ENCODE measurements at places on chromosomes 3 and 15.

GRCh38 chr3:44893097-44893496 lies 18.7 kb downstream of the TGM4 start:
- peak; percentile 10 for DNase-seq

DNA sequence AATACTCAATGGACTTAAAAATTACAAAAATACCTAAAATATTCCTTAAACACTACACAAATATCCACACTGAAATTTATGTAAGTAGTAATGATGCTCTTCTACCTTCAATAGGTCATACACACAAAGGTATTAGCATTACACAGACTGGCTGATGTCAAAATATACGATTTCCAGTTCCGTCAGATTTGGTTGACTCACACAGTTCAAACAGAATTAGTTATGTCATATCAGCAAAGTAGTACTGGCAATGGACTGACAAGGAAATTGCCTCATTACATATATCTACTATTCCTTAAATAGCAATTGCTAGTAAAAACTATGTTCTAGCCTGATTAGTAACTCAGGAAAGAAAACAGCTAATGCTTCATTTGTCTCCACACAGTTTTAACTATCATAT lies 70.8 kb downstream of the ADAM10 start:
- no peak for DNase-seq

- no peak for DNase-seq
These were observed 118.4 kb upstream of the SPRED1 start for GRCh38 chr15:38134252-38134651.

- DNase-seq: no peak
These were observed 27.6 kb downstream of the SUCNR1 start for GRCh38 chr3:151900884-151901643.

GRCh38 chr3:105938101-105938500 lies 69.3 kb upstream of the CBLB start:
- DNase-seq: peak; percentile 44

DNA sequence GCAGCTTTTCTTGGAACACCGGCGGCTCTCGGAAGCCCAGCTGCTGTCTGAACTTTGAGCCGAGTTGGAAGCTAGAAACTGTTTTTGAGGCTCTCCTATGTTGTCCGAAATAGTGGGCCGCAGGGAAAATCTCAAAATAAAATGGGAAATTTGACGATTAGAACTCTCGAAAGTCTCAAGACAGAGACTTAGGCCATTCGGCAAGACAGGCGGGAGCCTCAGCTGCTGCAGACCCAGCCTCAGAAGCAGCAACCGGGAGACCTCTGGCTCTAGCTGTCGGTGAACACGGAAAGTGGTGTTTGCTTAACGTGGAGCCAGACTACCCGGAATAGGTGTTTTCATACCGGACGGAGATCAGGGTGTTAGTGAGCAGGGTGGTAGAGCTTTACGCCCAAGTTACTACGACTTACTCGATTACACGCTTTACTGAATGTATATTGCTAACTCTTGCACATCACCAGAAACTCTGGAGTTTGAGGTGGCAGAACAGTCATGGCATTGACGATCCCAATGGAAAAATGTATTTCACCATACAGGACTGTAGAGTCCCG lies 357 bp upstream of the MAN2C1 start:
- no peak for DNase-seq

DNA sequence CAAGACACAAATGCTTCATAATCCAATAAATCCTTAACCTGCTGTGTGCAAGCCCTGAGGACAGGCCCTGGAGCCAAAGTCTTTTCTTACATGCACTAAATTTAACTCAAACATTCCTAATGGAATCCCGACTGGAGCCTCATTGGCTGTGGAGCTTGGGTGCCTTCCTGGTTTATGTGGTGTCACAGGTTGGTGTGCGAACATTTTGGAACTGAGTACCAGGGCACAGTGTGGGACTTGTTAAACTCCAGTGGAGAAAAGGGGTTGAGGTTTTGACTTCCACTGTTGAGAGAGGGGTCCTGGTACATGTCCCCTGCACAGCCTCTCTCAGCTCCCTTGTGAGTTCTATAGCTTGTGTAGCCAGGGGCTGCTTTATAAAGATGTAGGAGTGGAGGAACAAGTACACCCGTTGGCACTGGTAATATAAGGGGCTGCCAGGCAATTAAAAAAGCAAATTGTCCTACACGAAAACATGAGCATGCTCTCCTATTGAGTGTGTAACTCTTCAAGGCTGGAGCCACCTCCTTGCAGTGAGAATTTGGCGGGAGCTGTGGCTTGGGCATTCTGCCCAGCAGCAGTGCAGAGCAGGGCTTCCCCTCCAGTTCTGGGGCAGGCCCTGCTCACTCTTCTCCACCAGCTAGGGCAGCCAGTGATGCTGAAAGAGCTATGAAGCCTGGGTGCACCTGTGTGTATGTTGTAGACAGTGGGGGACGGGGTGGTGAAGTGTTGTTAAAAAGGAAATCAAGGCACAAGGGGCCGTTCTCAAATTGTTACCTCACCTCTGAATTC lies 218.1 kb downstream of the CLSTN2 start:
- no peak for DNase-seq

GRCh38 chr3:107085261-107085660 lies 292.0 kb upstream of the CCDC54 start:
- no peak for DNase-seq

- DNase-seq: no peak
These were observed 8.6 kb downstream of the ILDR1 start for GRCh38 chr3:122013448-122013925.

DNA sequence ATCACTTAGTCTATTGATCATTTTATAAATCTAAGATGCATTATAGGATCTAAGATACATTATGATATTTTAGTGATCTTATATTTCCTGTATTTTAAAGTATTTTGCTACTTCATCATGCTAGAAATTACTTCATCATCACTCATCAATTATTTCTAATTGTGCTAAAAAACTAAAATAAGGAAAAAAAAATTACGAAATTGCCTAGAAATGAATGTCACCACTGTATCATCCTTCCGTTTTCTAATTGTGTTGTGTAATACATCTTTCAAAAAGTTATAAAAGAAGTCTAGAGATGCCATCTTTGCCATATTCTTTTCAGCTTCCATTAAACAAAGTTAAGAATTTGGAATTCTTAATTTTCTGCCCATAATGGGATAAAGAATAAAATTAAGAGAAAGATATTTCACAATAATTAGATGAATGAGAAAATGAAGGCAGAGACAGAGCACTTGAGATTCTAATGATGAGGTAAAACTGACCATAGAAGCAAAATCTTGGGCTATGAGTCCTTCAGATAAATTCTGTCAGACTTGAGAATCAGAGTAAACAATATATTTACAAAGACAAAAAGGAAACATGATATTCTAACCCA lies 48.8 kb downstream of the ALDH1A2 start:
- no peak for DNase-seq

DNA sequence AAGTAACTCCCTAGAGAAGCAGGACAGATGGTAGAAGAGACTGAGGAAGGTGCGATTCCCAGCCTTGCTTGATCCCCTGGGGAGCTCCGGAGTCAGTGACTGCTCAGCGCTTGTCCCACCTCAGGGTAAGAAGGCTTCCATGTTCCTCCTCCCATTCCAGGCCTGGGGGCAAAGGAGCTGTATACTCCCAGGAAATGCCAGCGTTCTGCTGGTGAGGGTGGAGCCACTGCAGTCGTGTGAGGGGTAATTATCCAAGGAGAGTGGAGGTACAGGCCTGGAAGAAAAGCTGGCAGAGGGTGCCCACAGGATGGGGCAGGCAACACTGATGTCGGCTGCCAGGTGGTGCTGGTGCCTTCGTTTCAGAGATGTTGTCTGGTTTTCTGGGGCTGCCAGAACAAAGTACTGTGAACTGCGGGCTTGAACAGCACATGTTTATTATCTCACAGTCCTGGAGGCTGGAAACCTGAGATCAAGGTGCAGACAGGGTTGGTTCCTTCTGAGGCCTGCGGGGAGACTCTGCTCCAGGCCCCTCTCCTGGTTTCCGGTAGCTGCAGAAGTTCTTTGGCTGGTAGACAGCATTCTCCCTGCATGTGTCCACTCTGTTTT lies 12.1 kb upstream of the APBA2 start:
- no peak for DNase-seq

DNA sequence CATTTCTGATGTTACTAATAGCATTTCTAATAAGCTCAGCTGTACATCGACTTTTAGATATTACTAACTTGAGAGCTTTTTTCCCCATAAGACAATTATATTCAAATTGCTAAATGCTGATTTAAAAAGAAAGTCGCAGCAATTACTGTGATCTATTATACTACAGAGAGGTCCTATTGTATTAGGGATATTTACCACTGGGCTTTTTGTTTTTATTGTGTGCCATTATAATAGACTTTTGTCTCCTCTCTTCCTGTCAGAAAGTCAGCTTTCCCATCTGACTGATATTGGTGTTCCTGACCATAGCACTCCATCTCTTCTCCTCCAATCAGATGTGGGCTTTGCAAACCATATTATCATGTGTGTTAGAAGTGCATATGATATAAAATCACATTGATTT lies 27.2 kb upstream of the RYR3 start:
- no peak for DNase-seq

DNA sequence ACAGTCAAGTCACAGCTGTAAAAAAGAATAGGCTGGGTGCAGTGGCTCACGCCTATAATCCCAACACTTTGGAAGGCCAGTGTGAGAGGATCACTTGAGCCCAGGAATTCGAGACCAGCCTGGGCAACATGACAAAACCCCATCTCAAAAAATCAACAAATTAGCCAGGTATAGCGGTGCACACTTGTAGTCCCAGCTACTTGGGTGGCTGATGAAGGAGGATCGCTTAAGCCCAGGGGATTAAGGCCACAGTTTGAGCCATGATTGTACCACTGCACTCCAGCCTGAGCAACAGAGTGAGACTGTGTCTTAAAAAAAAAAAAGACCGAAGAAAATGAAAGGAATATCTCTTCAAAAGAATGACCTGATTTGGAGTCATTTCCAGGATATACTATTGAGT lies 6.6 kb downstream of the HERC1 start:
- DNase-seq: no peak

DNA sequence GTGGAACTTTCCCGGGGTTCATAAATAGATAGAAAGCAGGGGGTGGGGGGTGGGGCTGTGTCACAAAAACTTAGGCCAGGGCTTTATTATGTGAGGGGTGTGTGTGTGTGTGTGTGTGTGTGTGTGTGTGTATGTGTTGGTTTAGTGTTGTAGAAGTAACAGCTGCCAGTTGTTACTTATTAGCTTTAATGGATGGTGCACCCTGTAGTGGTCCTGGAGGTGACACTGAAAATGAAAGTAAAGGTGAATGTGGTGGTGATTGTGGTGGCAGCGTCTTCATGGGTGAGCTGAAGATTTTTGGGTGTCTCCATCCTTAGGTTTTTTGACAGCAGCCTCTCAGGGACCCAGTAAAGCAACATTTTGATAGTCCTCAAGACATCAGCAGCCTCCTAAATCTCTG lies 449.9 kb downstream of the PDCD6IP start:
- no peak for DNase-seq

DNA sequence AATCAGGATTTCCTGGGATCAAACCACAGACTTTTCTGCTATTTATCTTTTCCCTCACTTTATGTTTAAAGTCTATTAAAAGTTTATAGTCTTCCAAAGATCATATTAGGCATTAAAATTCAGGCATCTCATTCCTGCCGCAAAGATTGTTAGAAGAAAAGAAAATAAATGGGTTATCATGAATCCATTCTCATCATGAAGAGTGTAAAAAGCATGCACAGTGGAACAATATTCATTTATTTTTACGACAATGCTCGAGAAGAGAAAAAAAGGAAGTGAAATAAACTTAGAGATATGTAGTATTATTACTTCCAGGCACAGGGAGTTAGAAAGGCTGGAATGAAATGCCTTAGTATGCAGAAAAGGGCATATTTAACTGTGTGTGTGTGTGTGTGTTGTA lies 213.7 kb upstream of the PLSCR5 start:
- no peak for DNase-seq

GRCh38 chr15:61118885-61119284 lies 110.2 kb downstream of the RORA start:
- DNase-seq: no peak

GRCh38 chr15:46701346-46701745 lies 1016.0 kb upstream of the SEMA6D start:
- DNase-seq: no peak

- no peak for DNase-seq
These were observed 995 bp downstream of the CHST14 start for GRCh38 chr15:40471808-40472150.

DNA sequence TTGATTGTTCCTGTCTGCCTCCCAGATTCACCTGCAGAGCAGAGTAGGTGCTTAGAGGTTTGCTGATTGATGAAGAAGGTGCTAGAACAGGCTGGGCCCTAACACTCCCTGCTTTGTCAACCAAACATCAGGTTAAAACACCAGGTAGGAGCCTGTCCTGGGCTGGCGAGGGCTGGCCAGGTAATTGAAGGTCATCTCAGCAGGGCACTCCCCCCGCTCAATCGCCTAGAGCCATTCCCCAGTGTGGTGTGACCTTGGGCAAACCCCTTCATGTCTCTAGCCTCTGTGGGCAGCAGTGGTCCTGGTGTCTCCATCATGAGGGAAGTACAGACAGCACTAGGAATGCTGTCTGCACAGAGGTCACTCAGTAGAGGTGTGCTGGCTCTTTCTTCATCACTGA lies 88.3 kb downstream of the KLF15 start:
- DNase-seq: no peak

- DNase-seq: no peak
These were observed 419 bp downstream of the HYKK start for GRCh38 chr15:78507831-78508160.

- no peak for DNase-seq
These were observed 39.9 kb downstream of the TICRR start for GRCh38 chr15:89615135-89615534.

- DNase-seq: no peak
These were observed 3.5 kb downstream of the GABRA5 start for GRCh38 chr15:26870346-26870745.

DNA sequence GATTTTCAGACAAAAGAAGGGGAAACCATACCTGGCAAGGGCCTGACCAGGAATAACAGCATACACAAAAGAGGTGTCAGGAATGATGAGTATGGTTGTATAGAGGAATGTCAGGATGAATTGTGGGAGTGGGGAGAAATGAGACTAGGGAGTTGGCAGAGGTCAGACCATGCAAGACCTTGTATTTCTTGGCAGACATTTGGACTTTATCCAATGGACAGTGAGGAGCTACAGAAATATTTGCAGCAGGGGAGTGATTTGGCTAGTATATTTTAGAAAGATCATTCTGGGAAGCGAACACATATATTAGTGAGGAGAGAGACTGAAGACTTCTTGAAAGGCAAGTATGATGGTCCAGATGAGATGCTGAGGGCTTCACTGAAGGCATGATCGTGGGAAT lies 25.4 kb upstream of the ALPK3 start:
- DNase-seq: no peak

- DNase-seq: no peak
These were observed 117.7 kb downstream of the CD47 start for GRCh38 chr3:107973152-107973551.

GRCh38 chr3:42758126-42758525 lies 14.9 kb downstream of the CCDC13 start:
- no peak for DNase-seq

- DNase-seq: no peak
These were observed 1389.3 kb upstream of the ALCAM start for GRCh38 chr3:103977417-103977816.

DNA sequence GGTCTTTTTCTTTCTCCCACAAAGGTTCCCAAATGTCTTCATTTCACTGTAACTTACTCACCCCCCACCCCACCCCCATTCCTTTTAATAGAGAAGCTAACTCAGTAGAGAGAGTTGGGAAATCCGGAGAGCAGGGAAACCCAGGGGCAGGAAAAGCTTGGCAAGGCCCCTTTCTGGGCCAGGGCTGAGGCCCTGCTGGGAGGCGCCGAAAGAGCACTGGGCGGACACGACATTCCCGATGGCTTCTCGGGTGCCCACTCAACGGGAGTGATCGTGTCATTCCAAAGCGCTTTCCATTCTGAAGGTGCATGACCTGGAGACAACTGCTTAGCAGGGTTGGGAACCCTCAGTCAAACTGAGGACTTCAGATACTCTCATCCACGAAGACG lies 1.6 kb upstream of the DALRD3 start:
- DNase-seq: no peak

Data from AG09309 (cell line).